Activated CD4-positive, alpha-beta T cell treated with anti-CD3 and anti-CD28 coated beads, Interleukin-2, amount 10 ng/mL, durations not matched to agents 24 days and 14 days (primary cell): ENCODE measurements at places on chromosomes 11 and 22. TPM values are rescaled to one million over a fixed set of nuclear protein-coding genes. Genes with fewer than 3 reads are reported as not detected.

GRCh38 chr22:47580121-47580520 lies 817.7 kb downstream of the TBC1D22A start:
- no peak for DNase-seq

GRCh38 chr22:48318575-48319320 lies 1508.9 kb downstream of the BRD1 start:
- DNase-seq = no peak

DNA sequence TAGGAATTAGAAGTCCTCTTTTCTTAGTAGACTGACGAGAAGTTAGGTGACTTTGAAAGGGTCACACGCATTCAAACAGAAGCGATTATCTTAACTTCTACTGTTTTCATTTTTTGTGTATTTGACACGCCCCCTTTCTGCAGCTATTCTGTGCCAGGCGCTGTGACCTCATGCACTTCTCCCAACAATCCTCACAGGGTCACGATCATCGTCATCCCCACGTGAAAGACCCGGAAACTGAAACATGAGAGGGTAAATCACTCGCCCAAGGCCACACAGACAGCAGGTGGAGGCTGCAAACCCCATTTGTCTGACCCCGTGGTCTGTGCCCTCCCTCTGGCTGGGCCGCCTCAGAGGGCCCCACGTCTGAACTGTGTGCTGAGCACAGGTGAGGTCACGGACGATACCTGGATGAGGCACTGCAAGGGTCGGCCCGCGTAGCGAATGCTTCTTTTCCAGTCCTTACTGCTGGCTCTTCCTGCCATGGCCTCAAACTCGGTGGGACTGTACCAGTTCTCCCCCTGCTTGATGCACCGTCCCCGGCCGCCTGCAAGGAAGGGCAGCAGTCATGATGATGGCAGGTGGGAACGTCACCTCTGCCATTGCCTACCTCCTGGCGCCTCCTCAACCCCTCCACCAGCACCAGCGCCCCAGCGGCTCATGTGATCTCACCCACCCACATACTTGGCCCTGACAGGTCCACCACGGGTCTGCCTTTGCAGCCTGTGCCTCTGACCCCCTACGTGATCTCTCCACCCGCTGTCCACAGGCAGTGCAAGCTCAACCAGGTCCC lies 8.4 kb downstream of the DEAF1 start:
- no peak for DNase-seq

CRYBA4 gene
- total RNA-seq = not detected in 2 replicates

DNA sequence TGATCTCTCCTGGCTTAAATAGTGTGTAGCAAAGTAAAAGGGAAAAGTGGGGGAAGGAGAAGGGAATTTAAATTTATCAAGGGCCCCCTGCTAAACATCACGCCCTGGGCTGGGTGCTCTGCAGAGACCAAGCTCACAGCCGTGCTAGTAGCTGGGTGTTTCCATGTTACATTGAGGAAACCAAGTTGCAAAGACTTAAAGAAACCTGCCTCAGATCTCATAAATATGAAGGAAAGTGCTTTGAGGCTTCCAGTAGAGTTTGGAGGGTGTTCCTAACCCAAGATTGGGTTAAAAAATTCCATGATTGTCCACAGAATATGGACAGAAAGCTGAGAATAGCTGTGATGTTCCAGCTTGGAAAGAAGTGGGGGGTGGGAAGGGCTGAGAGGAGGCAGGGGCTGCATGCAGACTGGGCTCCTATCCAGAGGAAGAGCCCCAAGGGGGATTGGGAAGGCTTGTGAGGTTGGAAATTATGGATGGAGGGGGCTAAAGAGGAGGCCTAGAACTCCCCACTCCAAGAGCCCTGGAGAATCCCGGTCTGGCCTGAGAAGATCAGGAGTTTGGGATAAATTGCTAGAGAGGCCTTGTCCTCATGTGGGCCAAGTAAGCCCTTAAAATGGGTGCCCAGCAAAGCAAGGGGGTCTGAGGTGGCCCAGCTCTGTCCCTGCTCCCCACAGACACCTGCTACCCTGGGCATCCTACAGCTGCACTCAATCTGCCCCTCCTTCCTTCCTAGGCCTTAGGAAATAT lies 25.0 kb upstream of the OAF start:
- DNase-seq = no peak

GRCh38 chr11:120057595-120058581 lies 80.0 kb downstream of the TRIM29 start:
- DNase-seq = no peak

SLC15A3 gene
- 3.0 and 4.0 TPM in 2 replicates for total RNA-seq

RTN4R gene
- total RNA-seq = 1.6 and 1.7 TPM in 2 replicates

GRCh38 chr11:33177676-33178336 lies 16.5 kb upstream of the CSTF3 start:
- peak; percentile 52 for DNase-seq

DNA sequence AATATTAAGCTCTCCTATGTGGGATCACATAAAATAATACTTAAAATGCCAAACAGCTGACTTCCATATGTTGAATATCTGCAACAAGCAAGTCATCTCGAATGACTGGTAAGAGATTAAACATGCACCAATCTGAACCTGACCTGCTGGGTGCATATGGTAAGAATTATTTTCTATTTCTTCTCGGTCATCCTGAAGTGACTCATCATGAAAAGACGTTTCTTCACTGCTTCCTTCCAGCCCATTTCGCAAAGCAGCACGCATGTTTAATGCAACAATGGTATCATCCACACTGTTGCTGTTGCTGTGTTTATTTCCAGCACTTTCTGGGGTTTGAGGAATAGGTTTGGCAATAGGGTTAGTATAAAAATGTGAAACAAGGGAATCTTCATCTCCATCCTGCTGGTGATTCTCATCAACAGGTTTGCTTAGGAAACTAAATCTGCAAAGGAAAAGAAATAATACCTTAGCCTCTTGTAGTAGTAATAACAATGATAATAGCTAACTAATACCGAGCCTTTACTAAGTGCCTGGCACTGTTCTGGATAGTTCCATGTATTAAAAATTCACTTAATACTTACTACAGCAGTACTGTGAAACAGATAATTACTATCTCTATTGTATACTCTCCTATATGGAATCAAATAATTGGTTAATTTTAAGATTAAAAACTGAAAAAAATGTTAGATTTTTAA lies 52.0 kb upstream of the CHRNA10 start:
- DNase-seq = no peak

GRCh38 chr11:75365711-75366181 lies 14.3 kb upstream of the ARRB1 start:
- no peak for DNase-seq

NTM gene
- not detected in 2 replicates for total RNA-seq

DNA sequence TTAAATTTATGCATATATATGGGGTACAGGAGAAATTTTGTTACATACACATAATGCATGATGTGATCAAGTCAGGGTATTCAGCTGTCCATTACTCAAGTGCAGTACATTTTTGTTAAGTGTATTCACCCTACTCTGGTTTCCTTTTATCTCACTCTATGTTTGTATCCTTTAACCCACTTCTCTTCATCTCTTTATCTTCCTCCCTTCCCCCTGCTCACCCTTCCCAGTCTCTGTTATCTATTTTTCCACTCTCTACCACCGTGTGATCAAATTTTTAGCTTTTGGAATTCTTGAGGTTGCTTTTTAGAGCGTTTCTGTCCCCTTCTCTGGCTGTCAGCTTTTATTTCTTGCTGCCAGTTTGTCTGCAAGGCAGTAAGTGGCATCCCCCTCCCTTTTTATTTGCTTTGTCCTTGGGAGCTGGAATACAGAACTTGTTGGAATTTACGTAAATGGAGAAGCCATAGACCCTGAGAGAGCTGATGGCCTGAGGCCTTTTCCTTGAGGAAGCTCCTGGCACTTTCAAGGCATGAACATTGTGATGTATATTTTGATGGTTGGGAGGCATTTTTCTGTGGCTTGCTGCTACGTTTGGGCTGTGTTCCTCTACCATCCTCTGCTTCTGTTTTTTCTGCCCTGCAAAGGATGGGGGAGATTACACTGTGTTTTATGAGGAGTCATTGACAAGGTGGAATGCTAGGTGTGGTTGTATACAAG lies 148.6 kb downstream of the LDLRAD3 start:
- no peak for DNase-seq

- DNase-seq = peak; percentile 89
Measured at GRCh38 chr22:36409911-36410756, 22.4 kb upstream of the MYH9 start.

PISD gene
- 44.9 and 52.1 TPM in 2 replicates for total RNA-seq

C22orf31 gene
- not detected in 2 replicates for total RNA-seq

TRIM51 gene
- total RNA-seq = not detected in 2 replicates

- DNase-seq = no peak
Measured at GRCh38 chr11:113579292-113579940, 104.2 kb upstream of the DRD2 start.

RASL10A gene
- 0.30 and 0.64 TPM in 2 replicates for total RNA-seq

- DNase-seq = no peak
Measured at GRCh38 chr11:93059117-93059957, 89.9 kb downstream of the MTNR1B start.

ZNF195 gene
- 39.4 and 44.0 TPM in 2 replicates for total RNA-seq

- DNase-seq = no peak
Measured at GRCh38 chr11:15236559-15236958, 121.8 kb downstream of the INSC start.

DNA sequence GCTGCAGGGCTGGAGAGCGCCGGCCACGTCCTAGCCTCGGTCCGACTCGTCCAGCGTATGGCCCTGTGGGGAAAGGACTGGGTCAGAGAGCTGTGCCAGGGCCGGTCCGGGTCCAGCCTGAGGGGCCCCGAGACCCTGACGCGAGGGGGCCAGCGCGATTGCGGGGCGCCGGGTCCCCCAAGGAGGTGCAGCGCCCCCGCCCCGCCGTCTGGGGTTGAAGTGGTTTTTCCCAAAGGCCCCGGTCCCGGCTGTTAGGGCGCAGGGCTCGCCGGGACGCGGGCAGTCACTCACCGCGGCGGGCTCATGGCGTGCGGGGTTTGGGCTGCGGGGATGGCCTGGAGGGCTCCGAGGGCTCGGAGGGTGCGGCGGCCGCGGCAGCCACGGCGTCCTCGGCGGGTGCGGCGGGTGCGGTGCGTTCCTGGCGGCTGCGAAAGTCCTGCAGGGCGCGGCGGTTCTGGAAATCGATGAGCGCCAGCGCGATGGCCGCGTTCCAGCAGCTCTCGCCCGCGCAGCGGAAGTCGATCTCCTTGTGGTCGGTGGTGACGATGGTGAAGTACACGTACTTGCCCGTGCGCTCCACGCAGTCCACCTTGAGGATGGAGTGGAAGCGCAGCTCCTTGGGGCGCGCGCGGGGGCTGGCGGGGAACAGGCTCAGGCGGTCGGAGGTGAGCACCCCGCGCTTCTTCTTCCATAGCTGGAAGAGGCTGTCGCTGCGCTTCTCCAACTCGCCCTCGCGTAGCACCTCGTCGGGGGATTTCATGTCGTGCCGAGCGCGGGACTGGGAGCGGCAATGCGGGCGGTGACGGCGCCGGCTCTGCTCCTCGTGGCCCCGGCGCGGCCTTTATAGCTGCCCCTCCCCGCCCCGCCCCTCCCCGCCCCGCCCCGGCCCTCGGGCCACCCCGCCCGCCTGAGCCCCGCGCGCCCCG lies at the start of gene PHLDA2:
Gene PHLDA2 (minus strand): TSS at position 816 of the 926 bp plus-strand sequence. CDS start 56 bp downstream, at position 760.
- peak; percentile 90 for DNase-seq
